ENCODE measurements at places on chromosomes 7 and 10.

DNA sequence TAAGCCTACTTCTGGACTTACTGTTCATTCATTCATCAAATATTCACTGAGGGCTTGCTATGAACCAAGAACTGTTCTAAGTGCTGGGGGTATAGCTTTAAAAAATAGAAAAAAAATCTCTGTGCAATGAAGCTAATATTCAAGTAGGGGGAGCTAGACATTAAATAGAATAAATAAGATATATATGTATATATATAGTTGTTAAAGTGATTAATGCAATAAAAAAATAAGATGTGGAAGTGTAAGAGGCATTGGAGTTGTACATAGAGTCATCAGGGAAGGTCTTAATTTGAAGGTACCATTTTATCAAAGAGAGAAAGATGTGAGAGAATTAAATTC, 181.2 kb upstream of the AGR3 start:
- no peak overlapping the region for H3K4me3 ChIP-seq
- no peak overlapping the region for H3K27ac ChIP-seq
- H3K36me3 ChIP-seq = no peaks in the 10 kb centered on the region
- H3K27me3 ChIP-seq = no peaks in the 10 kb centered on the region
- H3K4me1 ChIP-seq = no peaks in the 10 kb centered on the region
- DNase-seq = no peak

DNA sequence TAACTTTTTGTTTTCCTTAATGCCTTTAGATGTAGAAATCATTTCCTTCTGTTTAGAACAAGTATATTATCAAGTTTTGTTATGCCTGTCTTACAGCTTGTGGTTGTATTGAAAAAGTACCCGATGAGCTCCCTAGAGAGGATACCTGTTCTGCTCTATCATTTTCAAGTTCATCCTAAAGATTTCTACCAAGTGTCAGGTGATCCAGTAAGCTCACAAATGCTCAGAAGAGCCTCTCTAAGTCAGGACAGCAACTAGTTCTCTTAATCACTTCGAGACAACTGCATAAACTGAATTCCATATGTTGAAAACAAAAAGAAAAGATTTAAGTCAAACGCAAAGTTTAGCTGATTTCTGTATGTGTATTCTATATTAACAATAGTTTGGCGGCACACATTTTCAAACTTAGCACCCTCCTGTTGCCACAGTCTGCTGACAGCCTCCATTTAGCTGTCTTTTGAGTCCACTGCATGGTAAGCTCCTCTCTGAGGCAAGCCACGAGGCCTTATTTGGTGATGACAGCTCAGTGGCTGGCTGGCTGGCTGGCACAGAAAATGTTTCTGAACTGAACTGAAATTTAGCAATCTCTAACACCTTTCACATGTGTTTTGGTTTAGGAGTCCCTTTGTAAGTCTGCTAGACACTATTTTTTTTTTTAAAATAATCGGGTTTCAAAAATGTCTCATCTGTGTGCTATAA, 59.4 kb downstream of the SEMA3C start:
- H3K27me3 ChIP-seq = no peaks in the 10 kb centered on the region
- no peaks in the 10 kb centered on the region for H3K36me3 ChIP-seq
- no peak overlapping the region for H3K27ac ChIP-seq
- H3K4me1 ChIP-seq = no peaks in the 10 kb centered on the region
- no peak overlapping the region for H3K4me3 ChIP-seq

GRCh38 chr10:4093438-4093837, 308.4 kb upstream of the KLF6 start:
- H3K36me3 ChIP-seq = no peaks in the 10 kb centered on the region
- no peak overlapping the region for H3K27ac ChIP-seq
- H3K4me1 ChIP-seq = no peaks in the 10 kb centered on the region
- no peak for DNase-seq
- no peaks in the 10 kb centered on the region for H3K27me3 ChIP-seq
- no peak overlapping the region for H3K4me3 ChIP-seq

DNA sequence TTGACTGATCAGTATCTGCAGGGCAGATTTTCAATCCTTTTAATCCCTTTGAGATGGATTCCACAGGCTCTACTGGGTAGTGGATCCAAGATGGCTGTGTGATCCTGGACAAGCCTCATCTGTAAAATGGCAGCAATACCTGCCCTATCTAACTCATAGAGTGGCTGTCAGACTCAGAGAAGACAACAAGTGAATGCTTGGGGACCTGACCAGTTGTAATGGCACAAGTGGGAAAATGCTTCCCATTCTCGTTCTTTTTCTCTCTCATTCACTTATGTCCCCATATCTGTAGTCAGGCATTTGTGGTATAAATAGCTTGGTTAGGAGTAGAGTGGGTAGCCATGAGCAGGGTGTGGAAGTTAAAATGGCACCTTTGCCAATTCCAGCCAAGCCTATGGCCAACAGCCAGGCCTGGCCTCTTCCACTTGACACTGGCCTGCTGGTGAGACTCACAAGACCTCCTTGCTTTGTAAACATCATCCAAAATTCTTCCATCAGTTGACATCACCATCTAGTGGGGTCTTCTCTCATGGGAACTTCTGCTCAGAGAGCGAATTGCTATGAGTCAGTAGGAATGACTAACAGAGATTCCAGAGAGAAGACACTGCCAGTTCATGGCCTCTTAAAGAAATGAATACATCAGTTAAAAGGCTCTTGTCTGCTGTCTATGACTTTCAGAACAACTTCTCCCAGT, 150.1 kb downstream of the PLPP4 start:
- DNase-seq = no peak
- H3K27ac ChIP-seq = no peak overlapping the region
- H3K4me3 ChIP-seq = no peak overlapping the region
- no peaks in the 10 kb centered on the region for H3K36me3 ChIP-seq

GRCh38 chr10:26214551-26215395, 1.8 kb upstream of the GAD2 start:
- H3K27me3 ChIP-seq = peaks cover 21% of the 10 kb centered on the region
- no peaks in the 10 kb centered on the region for H3K36me3 ChIP-seq
- no peak overlapping the region for H3K27ac ChIP-seq
- H3K4me3 ChIP-seq = no peak overlapping the region
- H3K4me1 ChIP-seq = peaks cover 2% of the 10 kb centered on the region
- DNase-seq = no peak

DNA sequence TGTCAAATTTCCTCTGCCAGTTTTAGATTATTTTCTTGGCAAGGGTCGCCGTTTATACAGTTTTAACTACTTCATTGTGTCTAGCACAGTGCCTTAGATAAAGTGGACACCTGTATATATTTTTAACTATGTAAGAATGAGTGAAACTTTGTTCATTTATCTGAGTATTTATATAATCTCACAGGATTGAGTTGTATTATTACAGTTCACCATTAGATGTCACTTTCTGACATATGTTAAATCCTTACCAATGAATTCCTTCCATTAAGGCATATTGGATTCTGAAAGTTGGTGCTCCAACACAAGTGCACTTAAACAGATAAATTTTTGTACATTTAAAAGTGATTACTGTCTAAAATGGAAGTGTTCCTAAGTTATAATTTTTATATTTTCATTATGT, 43.0 kb downstream of the ZMYND11 start:
- H3K36me3 ChIP-seq = no peaks in the 10 kb centered on the region
- H3K4me3 ChIP-seq = no peak overlapping the region
- no peaks in the 10 kb centered on the region for H3K4me1 ChIP-seq
- no peaks in the 10 kb centered on the region for H3K27me3 ChIP-seq

DNA sequence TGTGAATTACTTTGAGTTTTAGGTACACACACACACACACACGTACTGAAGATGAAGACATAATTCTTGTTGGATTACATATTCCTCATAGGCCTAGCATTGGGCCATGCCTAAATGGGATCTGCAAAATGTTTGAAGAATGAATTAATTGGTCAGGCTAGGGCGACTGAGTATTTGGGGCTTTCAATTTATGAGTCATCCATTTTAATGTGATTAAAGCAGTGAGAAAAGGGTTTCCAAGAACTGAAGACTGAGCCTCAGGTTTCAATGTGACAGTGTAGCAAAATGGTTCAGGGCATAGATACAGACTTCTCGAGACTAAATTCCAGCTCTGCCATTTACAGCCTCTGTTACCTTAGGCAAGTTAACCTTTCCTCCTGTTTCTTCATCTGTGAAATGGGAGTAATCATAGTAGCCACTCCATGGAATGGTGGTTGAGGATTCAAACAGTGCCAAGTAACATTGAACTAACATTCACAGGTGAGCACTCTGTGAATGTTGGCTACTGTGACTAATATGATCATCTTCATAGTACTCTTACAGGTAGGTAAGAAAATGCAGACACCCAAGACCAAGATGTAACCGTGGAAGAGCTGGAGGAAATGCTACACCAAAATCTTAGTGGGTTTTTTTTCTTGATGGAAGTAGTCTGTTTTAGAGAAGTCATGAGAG, 7.6 kb downstream of the BPGM start:
- H3K4me1 ChIP-seq = peaks cover 7% of the 10 kb centered on the region
- no peak overlapping the region for H3K27ac ChIP-seq
- no peaks in the 10 kb centered on the region for H3K36me3 ChIP-seq
- no peaks in the 10 kb centered on the region for H3K27me3 ChIP-seq
- H3K4me3 ChIP-seq = no peak overlapping the region
- no peak for DNase-seq

DNA sequence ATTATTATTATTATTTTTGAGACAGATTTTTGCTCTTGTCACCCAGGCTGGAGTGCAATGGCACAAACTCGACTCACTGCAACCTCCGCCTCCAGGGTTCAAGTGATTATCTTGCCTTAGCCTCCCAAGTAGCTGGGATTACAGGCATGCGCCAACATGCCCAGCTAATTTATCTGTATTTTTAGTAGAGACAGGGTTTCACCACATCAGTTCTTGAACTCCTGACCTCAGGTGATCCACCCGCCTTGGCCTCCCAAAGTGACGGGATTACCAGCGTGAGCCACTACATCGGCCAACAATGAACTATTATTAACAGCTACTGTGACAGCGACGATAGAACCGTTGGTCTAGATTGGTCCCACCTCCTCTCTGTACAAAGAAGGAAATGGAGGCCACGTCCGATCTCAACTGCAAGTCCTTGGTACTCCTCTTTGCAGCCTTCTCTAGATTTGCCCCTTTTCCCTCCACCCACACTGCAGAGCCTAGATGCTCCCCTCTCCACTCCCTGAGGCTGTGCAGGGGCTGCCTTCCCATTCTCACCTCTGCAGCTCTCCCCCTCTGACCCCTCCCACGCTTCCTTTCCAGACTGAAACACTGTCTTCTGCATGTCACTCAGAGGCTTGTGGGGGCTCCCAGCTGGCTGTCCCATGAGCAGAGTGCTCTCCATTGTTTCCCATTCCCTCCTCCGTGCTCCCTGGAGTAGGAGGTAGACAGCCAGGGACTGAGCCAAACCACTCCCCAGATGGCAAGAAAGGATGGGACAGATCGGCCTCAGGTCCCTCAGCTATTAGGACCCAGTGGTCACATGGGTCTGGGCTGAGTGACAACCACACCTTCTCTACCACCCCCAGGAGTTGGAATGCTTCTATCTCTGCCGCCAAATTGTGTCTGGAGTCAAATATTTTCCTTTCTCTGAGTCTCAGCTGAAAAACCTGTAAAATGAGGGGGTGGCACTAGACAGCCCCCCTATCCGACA, 2.3 kb downstream of the LOXL4 start:
- no peak overlapping the region for H3K4me3 ChIP-seq
- DNase-seq = no peak
- no peak overlapping the region for H3K27ac ChIP-seq

DNA sequence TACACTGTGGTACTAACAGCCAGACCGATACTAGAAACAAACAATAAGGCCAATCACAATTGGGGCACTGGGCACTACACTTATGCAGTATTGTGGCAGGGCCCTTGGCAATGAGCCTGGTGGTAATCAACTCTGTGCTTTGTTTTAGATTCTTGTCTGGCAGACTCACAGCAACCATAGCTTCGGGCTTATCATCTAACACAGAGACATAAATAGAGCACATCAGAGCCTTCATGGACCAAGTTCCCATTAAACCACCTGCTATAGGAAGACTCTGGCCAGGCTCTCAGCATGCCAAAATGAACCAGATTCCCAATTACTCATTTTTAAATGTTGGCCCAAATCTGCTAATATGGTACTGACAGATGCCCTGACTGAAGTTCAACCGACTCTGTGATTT, 218.6 kb downstream of the DGKI start:
- no peaks in the 10 kb centered on the region for H3K36me3 ChIP-seq
- no peaks in the 10 kb centered on the region for H3K27me3 ChIP-seq
- DNase-seq = no peak
- no peak overlapping the region for H3K27ac ChIP-seq

Data from naive thymus-derived CD4-positive, alpha-beta T cell (primary cell).